ENCODE measurements at places on chromosomes 7 and 10.

DNA sequence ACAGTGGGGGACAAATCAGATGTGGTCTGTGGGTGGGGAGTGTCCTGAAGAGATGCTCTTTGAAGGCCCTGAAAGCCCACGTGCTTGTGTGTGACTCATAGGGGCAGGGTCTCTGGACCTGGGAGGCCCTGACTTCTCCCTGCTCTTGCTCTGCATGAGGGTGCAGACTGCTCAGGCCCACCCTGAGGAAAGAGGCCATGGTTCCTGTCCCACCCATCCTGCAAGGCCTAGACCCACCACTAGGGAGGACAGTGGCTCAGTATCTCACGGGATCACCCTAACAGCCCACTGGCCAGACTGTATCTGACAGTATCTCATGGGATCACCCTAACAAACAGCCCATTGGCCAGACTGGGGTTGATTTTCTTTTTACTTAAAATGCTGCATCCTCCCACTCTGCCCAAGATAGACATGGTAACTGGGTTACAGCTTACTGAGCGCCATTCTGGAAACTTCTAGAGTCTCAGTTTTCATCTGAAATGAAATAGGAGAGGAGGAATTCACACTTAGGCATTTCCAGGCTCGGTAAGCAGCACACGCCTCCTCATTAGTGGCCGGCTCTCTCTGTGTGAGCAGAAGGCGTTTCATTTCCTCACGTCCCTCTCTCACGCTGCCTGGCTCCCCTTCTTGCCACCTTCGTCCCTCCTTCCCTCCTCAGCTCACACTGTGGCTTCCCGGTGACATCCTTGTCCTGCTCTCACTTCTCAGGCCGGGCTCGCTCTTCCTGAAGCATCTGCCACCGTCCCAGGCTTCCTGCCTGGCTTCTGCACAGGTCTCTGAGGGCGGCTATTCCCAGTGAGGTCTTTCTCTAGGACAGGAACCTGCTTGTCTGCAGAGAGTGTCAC, 242.6 kb downstream of the GLRX3 start:
- DNase-seq: no peak

DNA sequence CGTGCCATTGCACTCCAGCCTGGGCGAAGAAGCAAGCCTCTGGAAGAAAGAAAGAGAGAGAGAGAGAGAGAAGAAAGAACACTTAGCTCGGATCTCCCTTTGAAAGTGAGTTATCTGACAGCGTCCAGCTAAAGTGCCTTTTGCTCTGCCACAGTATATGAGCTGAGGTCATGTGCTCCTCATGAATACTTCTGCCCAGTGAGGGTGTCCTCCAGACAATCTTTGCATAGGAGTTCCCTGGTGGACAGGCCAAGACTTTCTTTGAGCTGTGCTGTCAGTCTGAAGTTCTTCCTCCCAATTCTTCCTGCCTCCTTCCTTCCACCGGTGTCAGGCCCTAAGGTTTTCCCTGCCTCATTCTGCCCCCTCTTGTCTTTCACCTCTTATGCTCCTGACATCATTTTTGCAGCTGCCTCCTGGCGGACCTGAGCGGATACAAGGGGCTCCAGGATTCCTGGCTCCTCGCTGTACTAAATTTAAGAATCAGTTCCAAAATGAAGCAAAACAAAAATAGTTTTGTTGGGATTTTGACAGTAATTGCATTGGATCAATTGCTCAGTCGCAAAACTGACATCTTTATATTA, 31.9 kb downstream of the XRCC2 start:
- DNase-seq: no peak

DNA sequence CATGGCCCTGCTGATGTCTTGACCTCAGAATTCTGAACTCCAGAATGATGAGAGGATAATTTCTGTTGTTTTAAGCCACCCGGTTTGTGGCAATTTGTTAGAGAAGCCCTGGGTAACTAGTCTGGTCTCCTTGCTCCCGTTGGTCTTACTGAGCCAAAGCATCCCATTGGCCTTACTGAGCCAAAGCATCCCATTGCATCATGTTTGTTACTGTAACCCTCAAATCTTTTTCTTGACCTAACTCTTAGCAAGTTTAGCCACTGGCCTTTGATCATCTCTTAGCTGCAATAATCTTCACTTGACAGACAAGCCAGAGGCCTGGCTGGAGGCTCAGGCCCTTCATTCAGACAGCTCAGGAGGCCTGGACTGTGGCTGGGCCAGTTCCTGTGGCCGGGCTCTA, 21.8 kb downstream of the TBXAS1 start:
- DNase-seq: no peak

GRCh38 chr10:59240582-59241183, 64.2 kb downstream of the PHYHIPL start:
- peak; percentile 77 for DNase-seq

DNA sequence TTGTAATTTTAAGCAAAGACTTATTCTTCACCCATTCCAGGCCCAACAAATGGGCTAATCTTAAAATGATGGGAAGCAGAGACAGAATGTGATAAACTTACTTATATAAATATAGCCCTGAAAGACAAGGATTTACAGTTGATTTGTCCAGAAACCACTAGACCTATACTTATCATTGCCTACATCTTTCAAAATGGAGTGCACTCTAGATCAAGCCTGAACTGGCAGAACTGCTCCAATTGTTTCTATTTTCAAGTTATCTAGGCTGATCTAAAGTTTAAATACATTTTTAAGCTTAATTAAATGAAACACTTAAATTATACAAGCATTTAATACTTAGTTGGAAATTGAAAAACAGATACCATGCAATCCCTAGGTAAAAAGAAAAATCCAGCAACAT, 24.9 kb upstream of the PALS2 start:
- DNase-seq: no peak

DNA sequence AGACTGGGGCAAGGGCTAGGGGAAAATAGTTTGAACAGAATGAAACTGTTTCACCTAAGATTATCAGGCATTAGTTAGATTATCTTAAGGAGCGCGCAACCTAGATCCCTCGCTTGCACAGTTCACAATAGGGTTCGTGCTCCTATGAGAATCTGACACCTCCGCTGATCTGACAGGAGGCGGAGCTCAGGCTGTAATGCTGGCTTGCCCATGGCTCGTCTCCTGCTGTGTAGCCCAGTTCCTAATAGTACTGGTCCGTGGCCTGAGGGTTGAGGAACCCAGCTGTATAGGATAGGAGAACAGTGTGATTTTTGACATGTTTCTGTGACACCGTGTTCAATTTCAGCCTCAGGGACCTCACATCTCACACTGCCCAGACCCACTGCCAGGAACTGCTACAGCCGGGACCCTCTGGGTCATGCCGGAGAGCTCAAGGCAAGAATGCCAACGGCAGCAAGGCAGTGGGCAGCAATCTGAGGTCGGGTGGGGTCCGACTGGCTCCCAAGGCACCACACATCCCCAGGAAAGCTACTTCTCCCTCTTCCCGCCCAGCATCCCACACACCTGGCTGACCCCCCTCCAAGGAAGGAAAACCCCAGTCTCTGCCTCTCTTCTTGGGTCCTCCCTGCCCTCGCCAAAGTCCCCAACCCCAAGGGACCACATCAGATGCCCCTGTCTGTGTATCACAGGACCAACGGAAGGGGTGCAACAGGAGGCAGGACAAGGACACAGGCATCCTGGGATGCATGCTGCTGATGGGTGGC, 31.7 kb downstream of the CAMK2B start:
- DNase-seq: no peak

GRCh38 chr7:69211739-69212138, 386.5 kb upstream of the AUTS2 start:
- no peak for DNase-seq

DNA sequence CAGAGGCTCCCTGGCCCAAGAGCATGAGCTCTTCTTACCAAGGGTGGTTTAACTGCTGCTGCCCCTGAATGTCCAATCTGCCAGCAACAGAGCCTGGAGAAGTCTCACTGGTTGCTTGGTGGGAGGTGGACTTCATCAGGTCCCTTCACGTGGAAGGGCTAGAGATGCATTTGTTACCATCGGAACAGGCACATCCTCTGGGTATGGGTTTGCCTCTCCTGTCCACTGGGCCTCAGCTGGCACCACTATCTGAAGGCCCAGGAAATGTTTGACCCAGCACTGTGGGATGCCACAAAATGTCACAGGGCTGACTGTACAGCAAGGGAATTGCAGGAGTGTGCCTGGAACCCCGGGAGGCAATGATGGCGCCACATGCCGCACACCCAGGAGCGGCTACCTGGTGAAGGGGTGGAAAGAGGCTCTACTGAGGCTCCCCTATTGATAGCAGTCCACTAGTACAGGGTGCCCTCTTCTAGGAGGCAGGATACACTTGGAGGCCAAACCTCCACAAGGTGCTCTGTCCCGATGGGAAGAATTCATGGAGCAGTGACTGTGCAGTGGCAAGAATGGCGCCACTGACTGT, 603.1 kb upstream of the MGMT start:
- DNase-seq: no peak

GRCh38 chr10:58352956-58353610, 18.3 kb downstream of the UBE2D1 start:
- DNase-seq: no peak
